ENCODE measurements at places on chromosomes 3 and 15.

DNA sequence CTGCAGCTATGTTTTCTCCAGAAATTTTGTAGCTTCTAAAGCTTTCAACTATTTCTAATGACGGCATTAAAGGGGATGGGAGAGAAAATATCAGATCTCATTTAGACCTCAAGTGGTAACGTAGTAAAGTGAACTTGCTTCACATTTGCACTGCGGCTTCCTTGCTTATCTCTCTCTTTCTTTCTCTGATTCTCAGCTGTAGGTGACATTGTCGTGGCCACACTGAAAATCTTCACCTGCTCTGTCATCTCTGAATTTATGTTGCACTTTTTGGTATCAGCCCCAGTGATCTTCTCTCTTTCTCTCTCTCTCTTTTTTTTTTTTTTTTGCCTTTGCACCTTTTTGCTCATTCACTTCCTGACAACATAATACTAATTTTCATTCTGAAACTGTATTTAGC, 254.1 kb upstream of the SATB1 start:
- peak overlapping the region; percentile 18 for H3K27ac ChIP-seq
- H3K4me1 ChIP-seq, result peaks cover 37% of the 10 kb centered on the region
- no peaks in the 10 kb centered on the region for H3K27me3 ChIP-seq
- peak overlapping the region; percentile 20 for H3K4me3 ChIP-seq

DNA sequence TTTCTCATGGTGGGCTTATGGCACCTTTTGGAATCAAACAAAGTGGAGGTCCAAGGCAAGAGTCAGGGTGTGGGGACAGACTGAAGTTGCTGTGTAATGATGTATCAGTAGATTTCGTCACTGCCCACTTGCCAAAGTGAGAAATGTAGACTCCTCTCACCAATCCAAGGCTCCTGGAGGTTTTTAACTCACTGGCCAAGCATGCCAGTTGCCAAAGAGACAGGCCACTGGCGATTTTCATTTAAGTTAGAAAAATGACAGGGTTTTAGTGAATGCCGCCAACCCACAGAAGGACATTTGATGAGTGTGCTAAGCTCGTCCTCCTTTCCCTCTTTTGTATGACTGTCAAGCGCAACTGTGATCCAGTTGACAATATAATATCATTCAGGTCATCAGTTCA, 209.2 kb downstream of the FEZF2 start:
- H3K27me3 ChIP-seq, result no peaks in the 10 kb centered on the region
- H3K27ac ChIP-seq, result no peak overlapping the region
- DNase-seq, result no peak

DNA sequence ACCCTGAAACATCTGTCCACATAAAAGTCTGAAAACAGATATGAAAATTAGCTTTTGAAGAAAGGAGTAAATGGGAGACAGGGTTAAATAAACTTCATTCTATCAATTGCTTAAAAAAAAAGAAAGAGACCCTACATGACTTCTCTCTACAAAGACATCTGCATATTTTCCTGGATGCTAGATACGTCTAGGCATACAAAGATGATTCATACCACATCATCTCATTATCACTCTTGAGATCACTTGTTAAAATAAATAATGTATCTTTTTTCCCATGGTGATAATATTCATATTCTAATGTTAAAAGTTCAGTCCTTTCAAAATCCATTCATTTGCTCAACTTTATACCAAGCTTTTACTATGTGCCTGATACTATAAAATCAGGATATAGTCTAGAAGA, 295.8 kb downstream of the MAGI1 start:
- H3K4me3 ChIP-seq, result no peak overlapping the region
- no peak for DNase-seq
- H3K27ac ChIP-seq, result no peak overlapping the region
- no peaks in the 10 kb centered on the region for H3K27me3 ChIP-seq
- no peaks in the 10 kb centered on the region for H3K4me1 ChIP-seq

- no peaks in the 10 kb centered on the region for H3K36me3 ChIP-seq
These were observed 425.8 kb downstream of the ERC2 start for GRCh38 chr3:56042326-56042951.

GRCh38 chr3:104887069-104887468, 479.6 kb upstream of the ALCAM start:
- no peaks in the 10 kb centered on the region for H3K27me3 ChIP-seq
- DNase-seq, result no peak
- H3K4me3 ChIP-seq, result no peak overlapping the region
- H3K27ac ChIP-seq, result no peak overlapping the region
- H3K36me3 ChIP-seq, result no peaks in the 10 kb centered on the region
- no peaks in the 10 kb centered on the region for H3K4me1 ChIP-seq

GRCh38 chr3:36482256-36482655, 102.0 kb downstream of the STAC start:
- H3K27me3 ChIP-seq, result no peaks in the 10 kb centered on the region
- no peak overlapping the region for H3K4me3 ChIP-seq
- no peaks in the 10 kb centered on the region for H3K36me3 ChIP-seq
- H3K27ac ChIP-seq, result no peak overlapping the region
- no peak for DNase-seq
- H3K4me1 ChIP-seq, result no peaks in the 10 kb centered on the region

GRCh38 chr3:171000281-171000680, 26.2 kb downstream of the SLC2A2 start:
- no peaks in the 10 kb centered on the region for H3K4me1 ChIP-seq
- DNase-seq, result no peak
- H3K27me3 ChIP-seq, result no peaks in the 10 kb centered on the region

DNA sequence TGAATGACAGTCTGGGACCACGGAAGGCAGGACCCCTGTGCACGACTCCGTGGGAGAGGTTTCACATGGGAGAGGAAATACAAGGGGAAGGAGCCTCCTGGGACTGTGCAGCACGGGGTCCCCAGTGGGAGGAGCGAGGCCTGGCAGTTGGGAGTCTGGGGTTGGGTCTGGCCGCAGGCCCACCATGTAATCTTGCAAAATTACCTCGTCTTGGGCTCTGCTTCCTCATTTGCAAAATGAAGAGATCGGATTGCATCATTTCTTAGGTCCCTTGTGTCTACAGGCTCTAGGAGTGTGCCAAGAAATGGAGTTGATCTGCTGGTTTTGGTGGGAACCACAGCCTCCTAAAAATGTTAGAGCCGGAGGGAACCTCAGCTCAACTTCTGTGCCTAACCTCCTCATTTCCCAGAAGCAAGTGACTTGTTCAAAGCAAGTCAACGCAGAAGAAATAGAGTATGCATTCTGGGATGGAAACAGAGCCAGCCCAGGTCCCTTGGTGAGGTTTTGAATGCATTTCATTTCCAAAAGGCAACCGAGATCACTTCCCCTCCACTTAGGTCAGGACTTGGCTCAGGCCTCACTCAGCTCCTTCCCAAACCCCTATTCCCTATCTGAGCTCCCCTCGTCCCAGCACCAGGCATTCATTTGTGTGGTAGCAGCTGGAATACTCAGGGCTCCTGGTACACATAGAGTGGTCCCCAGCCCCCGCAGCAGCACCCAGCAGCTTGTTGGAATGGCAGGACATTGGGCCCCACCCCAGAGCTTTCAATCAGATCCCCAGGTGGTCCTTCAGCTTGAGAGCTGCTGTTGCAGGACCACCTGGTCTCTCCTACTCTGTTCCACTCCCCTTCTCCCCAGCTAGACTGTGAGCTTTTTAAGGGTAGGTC, 267.7 kb downstream of the XXYLT1 start:
- H3K4me3 ChIP-seq, result no peak overlapping the region
- DNase-seq, result no peak

- H3K4me3 ChIP-seq, result no peak overlapping the region
- H3K27me3 ChIP-seq, result no peaks in the 10 kb centered on the region
- H3K4me1 ChIP-seq, result no peaks in the 10 kb centered on the region
- no peak overlapping the region for H3K27ac ChIP-seq
- peaks cover 3% of the 10 kb centered on the region for H3K36me3 ChIP-seq
These were observed 671.3 kb downstream of the NSUN3 start for GRCh38 chr3:94734206-94734605.

- peaks cover 19% of the 10 kb centered on the region for H3K36me3 ChIP-seq
- peak overlapping the region; percentile 97 for H3K27ac ChIP-seq
- H3K27me3 ChIP-seq, result no peaks in the 10 kb centered on the region
- H3K4me1 ChIP-seq, result peaks cover 15% of the 10 kb centered on the region
- H3K4me3 ChIP-seq, result peak overlapping the region; percentile 94
These were observed 506 bp downstream of the RAD51 start for GRCh38 chr15:40695469-40695890.

DNA sequence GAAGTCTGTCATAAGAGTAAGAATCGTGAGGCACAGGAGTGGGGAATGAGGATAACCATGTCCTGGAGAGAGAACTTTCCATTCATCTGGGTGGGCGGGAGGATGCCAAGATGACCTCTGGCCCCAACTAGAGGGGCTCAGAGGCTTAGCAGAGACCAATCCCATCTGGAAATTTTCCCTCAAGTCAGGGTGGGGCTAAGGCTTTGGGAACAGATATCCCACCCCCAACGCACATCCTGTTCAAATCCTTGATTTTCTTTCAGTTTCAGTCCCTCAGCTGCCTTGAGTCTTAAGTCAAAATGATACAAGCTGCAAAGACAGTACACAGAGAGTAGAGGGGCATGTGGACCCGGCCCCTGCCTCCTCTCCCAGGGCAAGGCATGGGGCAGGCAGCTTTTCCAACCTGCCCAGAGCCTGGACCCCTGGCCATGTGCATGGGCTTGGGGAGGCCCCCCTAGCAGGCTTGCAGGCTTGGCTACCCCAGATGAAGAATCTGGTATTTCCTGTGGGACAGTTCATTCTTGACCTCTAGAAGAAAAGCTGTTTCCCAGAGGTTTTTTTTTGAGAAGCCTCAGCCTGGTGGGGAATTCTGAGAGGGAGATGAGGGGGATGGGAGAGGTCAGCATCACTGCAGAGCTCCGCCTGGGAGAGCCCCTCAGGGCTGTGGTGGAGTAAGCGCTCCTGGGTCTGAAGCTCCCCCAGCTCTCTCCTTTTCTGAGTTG, 109.7 kb upstream of the HACD2 start:
- no peaks in the 10 kb centered on the region for H3K4me1 ChIP-seq
- peaks cover 28% of the 10 kb centered on the region for H3K27me3 ChIP-seq
- no peak overlapping the region for H3K4me3 ChIP-seq
- no peak overlapping the region for H3K27ac ChIP-seq
- no peaks in the 10 kb centered on the region for H3K36me3 ChIP-seq

GRCh38 chr15:63454503-63455211, 49.7 kb upstream of the USP3 start:
- H3K4me1 ChIP-seq, result no peaks in the 10 kb centered on the region
- DNase-seq, result no peak
- H3K27me3 ChIP-seq, result no peaks in the 10 kb centered on the region
- no peak overlapping the region for H3K4me3 ChIP-seq
- peaks cover 5% of the 10 kb centered on the region for H3K36me3 ChIP-seq

- H3K4me1 ChIP-seq, result no peaks in the 10 kb centered on the region
- peaks cover 10% of the 10 kb centered on the region for H3K27me3 ChIP-seq
- H3K27ac ChIP-seq, result no peak overlapping the region
- no peaks in the 10 kb centered on the region for H3K36me3 ChIP-seq
- H3K4me3 ChIP-seq, result no peak overlapping the region
These were observed 743.7 kb upstream of the NECTIN3 start for GRCh38 chr3:110327870-110328269.

- peaks cover 4% of the 10 kb centered on the region for H3K36me3 ChIP-seq
- no peaks in the 10 kb centered on the region for H3K27me3 ChIP-seq
- no peak overlapping the region for H3K4me3 ChIP-seq
- DNase-seq, result no peak
- peaks cover 15% of the 10 kb centered on the region for H3K4me1 ChIP-seq
- no peak overlapping the region for H3K27ac ChIP-seq
These were observed 3.8 kb downstream of the TSPAN3 start for GRCh38 chr15:77066971-77067690.

DNA sequence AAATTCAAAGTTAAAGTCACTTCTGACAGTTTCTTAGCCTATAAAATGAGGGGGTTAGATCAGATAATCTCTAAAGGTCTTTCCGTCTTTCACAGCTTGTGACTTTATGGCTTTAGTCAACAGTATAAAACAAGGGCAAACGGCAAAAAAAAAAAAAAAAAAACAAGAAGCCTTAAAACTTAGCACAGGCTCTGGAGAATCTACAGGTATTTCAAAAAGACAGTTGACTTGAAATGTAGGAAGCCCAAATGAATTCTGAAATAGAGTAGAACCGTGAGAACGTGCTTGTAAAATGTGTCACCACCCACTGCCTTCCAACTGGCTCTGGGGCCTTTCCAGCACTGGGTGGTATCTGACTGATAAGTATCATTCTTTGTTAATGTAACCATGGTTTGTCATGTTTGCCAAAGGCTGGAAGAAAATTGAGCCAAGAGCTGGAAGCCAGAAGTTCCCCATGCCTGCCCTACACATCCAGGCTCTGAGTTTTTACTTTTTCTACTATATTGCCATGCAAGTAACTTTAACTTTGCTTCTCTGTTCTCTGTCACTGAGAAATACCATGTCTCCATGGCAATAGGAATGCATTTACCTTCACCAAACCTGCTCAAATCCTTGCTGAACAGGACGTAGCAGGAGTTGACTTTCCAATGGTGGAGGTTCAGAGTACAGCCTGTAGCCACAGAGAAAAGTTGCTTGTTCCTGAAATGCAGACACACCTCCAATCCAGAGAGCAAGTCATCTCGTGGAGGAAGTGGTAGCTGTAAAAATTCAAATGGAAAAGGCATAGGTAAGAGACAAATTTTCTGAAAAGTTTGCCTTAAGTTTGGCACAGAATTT, 35.8 kb upstream of the THSD4 start:
- H3K27me3 ChIP-seq, result peaks cover 52% of the 10 kb centered on the region
- no peak overlapping the region for H3K4me3 ChIP-seq
- no peaks in the 10 kb centered on the region for H3K36me3 ChIP-seq
- H3K4me1 ChIP-seq, result no peaks in the 10 kb centered on the region
- H3K27ac ChIP-seq, result no peak overlapping the region

DNA sequence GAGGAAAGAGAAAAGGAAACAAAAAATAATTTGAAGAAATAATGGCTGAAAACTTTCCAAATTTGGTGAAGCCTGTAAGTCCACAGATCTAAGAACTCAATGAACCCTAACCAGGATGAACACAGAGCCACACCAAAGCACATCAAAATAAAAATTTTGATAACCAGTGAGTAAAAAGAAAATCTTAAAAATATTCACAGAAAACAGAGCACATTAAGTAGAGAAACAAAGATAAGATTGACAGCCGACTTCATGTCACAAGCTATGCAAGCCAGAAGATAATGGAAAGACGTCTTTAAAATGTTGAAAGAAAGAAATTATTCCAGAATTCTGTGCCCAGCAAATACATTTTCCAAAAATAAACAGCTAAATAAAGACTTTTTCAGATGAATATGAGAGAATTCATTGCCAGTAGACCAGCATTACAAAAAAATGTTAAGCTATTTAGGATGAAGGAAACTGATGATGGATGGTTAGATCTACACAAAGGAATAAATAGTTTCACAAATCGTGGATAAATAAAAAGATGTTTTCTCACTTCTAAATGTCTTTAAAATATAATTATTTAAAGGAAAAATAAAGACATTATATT, 140.2 kb upstream of the SKOR1 start:
- H3K4me1 ChIP-seq, result no peaks in the 10 kb centered on the region
- no peak for DNase-seq
- H3K27ac ChIP-seq, result no peak overlapping the region
- H3K4me3 ChIP-seq, result no peak overlapping the region
- no peaks in the 10 kb centered on the region for H3K27me3 ChIP-seq
- H3K36me3 ChIP-seq, result no peaks in the 10 kb centered on the region

DNA sequence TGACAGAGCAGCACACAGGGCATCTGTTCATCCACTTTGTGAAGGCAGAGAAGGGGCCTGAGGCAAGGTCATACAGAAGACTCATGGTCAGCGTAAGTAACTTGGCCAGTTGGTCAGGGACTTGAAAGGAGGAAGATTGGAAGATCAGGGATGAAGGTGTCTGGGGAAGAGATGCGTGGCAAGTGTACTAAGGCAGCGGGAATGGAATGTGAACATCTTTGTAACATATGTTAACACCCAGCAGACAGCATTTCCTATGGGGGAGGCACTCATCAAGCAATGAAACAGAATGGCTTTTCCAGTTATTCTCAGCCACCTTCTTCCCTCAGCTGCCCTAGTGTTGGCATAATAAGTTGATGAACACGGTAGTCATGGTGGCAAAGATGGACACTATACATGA, 7.8 kb upstream of the RFC4 start:
- H3K4me1 ChIP-seq, result no peaks in the 10 kb centered on the region
- H3K36me3 ChIP-seq, result no peaks in the 10 kb centered on the region
- no peak for DNase-seq
